ENCODE measurements at places on chromosomes 5 and 9.

DNA sequence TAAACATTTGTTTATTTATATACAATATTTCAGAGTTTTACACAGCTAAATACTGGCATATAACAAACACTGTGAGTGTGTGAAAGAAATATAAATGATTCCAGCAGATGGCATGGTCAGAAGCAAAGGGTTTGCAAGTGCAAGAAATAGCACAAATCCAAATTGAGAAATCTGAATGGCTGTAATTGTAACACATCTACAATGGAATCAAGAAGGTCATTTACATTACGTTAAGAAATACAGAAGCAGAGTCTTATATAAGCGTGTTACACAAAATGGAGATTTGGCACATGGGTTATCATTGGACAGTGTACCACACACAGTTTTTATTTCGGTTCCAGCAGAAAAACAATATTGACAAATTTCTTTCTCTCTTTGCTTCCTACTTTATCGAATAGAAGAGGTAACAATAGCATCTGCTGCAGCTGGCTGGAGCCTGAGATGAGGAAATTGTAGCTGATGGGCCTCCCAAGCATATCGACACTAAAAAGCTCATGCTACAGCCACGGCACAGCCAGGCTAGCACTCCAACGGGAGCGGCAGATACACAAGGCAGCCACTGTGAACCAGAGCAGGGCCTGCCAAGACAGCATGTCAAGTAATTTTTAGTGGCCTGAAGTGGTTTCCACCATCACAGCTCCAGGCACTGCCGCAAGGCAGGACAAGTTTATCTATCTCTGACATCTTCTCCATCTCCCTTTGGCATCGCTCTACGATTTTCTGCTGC, 564.6 kb upstream of the DMAC1 start:
- DNase-seq: no peak

GRCh38 chr9:129138144-129138462, 26.9 kb downstream of the PTPA start:
- no peak for DNase-seq

- no peak for DNase-seq
Measured at GRCh38 chr9:132035679-132036078, 44.0 kb downstream of the MED27 start.

DNA sequence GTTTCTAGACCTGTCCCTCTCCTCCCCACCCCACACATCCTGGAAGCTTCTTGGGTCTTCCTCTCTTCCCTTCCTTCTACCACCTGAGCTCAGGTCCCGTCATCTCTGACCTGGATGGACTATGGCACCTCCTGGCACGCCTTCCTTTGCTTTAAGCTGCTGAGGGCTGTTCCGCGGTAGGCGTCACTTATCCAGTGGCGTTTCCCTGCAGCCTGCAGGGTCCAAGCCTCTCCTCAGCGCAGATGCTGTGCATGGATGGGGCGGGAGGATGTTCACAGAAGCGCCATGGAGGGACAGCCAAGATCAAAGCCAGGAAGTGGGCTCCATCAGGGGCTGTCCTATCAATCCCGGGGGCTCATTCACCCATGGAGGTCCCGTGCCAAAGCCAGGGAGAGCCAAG, 23.8 kb upstream of the CNOT6 start:
- no peak for DNase-seq

DNA sequence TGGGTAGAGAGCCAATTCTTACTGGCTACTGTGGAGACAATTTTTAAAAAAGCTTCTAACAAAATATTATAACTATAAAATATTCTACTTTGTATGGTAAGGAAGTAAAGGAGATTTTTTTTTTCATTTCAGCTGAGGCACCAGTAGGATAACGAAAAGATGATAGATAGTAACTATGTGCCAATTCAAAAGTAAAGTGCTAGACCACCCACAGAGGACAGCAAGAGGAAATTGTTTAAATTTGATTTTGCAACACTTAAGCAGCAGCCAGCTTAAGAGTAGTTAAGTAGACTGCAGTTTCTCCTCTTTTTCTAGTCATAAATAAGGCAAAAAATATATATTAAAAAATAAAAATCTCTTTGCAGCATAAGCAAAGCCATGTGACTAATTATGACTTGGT, 1539.3 kb upstream of the ACO1 start:
- DNase-seq: no peak

GRCh38 chr5:34529581-34530331, 126.4 kb upstream of the RAI14 start:
- DNase-seq: no peak

GRCh38 chr5:154737667-154738320, 17.4 kb upstream of the LARP1 start:
- no peak for DNase-seq

DNA sequence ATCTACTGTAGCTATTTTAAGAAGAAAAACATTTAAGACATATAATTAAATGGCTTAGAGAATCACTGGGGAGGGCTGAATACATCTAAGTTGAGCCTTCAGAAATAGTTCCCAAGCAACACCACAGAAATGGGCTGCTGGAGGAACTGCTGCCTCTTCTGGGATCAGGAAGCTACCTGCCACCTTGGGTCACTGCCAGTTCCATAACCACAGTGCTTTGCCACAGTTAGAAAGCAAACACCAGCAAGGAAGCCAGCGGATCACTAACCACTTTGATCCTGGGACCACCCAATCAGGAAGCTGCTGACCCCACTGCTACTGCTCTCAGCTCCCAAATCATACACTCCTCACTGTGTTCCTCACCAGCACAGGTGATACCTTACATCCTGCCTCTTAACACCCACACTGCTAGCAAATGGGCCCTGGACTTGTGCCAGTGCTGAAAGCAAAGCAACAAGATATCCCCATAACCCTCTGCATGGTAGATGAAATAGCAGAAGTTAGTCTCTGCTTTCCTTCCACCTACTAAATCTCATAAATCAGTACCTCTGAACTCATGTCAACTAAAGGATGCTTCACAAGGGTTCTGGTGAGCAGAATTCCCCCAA, 346.9 kb downstream of the DEPDC1B start:
- DNase-seq: no peak

GRCh38 chr5:154721481-154722058, 33.6 kb upstream of the LARP1 start:
- no peak for DNase-seq

DNA sequence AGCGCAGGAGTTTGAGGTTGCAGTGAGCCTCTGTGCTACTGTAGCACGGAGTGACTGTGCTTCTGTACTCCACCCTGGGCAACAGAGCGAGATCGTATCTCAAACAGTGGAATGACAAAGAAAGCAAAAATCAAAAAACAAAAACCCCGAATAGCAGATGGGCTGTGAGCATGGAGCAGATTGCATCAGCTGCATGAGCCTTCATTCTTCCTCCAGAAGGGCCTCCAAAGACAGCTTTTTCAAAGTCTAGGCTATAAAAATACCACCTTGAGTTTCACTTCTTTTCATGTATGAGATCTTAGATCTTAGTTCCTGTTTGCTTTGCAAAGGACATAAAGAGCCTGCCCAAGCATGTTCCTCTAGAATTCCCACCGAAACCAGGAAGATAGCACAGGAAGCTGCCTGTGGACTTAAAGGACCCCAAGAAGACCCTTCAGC, 15.0 kb upstream of the HSPB3 start:
- no peak for DNase-seq

GRCh38 chr5:543351-543750, 19.1 kb upstream of the SLC9A3 start:
- DNase-seq: no peak

DNA sequence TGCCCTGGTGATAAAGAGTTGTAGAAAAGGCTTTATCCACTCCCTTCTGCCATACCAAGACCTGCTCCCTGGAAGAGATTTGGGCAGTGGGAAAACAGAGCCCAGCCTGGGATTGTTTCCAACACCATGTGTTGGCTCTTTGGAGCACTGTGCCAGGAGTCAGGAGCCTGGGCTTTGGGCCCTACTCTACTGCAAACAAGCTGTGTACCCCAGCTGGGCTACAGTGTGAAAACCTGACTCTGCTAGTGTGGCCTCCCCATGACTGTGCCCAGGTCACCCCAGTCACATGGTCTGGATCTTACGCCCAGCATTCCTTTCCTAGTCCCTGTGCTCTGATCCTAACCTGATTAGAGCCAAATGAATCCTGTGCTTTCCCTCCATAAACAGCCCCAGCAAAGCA, 39.3 kb upstream of the SHB start:
- DNase-seq: no peak

GRCh38 chr5:179771311-179771895, 22.4 kb upstream of the LTC4S start:
- no peak for DNase-seq

DNA sequence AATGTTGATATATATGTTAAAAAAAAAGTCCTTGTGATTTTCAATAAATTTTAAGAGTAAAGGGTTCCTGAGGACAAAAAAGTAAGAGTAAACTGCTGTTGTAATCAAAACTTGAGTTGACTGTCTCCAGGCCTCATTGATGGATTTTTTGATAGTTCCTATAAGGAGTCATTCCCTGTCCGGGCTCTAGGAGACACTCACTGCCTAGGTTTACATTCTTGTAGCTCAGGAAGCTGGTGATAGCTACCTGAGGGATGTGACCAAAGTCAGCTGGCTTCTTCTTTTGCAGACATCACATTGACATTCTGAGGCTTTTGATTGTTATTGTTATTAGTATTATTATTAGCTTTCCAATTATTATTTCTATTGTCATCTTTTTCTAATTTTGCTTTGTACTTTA, 116.5 kb upstream of the FBXL7 start:
- no peak for DNase-seq

Measured in right hindlimb (tissue), 1 donor.